ENCODE measurements at places on chromosomes 7 and 10.

DNA sequence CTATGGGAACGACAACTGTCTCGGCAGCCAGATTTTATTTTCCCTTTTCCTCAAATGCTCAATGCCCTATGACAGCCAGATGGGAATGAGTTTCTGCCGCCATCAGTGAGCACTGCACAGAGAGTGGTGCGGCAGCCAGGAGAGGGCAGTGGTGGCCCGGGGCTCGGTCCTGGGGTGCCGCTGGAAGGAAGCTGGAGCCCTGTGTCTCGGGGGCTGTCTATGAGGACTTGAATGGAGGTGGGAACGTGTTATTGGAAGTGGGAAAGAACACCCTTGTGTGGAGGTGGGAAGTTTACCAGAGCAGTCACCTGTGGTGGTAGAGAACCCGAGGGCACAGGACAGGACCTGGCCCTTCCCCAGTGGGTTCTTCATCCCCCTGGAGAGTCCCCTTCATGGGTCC lies 35.8 kb downstream of the JAKMIP3 start:
- no peak for DNase-seq

DNA sequence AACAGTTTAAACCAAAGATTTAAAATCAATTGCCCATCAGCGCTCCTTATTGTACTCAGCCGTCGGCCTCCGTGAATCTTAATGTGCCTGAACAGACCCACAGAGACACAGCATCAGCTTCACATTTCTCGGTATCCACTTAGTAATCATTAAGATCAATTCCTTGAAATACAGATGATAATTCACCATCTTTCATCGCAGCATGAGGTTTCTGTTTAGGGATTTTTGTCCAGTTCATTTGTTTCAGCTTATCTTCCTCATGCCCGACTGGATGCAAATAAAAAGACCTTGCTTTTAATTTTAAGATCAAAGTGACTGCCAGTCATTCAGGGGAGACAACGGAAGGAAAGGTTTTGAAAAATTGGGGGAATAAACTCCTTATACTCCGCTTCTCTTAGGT lies 207.8 kb downstream of the WDR37 start:
- DNase-seq, result no peak

GRCh38 chr10:110009736-110010475 lies 2.1 kb downstream of the ADD3 start:
- no peak for DNase-seq

DNA sequence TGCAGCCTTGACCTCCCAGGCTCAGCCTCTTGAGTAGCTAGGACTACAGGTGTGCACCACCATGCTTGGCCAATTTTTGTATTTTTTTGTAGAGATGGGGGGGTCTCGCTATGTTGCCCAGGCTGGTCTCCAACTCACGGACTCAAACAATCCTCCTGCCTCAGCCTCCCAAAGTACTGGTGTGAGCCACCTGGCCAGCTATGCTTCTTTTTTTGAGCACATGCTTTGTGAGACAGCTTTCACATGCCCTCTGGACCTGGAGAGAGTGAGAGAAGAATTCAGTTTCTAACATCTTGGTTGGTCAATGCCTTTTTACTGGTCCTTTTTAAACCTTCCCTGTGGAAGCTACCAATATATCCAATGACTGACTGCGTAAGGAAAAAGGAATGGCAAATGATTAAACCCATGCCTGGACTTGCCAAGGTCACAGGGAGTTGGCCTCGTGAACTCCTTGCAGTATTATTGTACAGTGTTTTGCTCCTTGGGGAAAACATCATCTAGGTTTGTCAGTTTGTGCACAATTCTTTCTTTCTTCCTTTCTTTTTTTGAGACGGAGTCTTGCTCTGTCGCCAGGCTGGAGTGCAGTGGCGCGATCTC lies 6.2 kb upstream of the FOXK1 start:
- DNase-seq, result no peak

DNA sequence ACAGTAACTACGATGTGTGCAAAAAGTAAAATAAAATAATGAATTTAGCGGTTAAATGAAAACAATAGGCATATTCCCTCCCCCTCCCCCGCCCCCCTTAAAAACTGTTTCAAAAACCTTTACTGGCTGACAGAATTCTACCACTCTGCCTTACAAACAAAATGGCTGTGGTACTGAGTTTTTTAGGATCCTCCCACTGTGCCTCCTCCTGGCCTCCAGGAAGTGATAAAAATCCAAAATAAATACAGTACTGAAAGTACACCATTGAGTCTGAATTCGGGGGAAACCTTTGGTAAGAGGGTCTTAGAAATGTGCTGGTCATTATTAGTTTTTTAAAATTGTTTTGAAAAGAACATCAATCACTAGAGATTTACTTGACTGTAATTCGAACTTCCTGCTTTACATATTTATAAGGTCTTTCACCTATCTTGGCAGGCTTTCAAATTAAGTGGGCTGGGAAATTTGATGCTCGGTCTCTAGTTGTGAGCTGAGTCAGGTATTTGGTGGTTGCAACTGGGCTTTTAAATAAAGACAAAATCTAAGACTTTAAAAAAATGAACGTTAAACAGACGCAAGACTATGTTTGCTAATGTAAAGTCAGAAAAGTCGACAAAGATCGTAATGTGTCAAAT lies 32.5 kb upstream of the EPC1 start:
- no peak for DNase-seq

GRCh38 chr7:90312745-90313144 lies 8.4 kb downstream of the FAM237B start:
- DNase-seq, result no peak

DNA sequence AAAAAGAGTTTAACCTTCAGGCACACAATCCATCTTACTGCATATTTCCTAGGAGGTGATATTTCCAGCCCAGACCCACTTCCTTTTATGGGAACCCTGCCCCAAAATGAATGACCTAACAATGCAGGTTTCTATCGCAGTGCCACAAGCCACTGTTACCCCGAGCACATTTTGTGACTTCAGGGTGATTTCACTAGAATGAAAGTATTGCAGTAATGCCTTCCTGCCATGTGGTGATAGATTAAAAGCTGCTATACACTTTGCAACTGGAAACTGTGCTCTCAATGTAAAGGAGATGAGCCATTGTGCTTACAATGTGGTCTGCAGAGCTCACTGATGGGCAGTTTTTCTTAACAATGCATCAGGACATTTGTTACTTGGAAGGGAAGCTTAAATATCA lies 90.5 kb upstream of the RSU1 start:
- no peak for DNase-seq

DNA sequence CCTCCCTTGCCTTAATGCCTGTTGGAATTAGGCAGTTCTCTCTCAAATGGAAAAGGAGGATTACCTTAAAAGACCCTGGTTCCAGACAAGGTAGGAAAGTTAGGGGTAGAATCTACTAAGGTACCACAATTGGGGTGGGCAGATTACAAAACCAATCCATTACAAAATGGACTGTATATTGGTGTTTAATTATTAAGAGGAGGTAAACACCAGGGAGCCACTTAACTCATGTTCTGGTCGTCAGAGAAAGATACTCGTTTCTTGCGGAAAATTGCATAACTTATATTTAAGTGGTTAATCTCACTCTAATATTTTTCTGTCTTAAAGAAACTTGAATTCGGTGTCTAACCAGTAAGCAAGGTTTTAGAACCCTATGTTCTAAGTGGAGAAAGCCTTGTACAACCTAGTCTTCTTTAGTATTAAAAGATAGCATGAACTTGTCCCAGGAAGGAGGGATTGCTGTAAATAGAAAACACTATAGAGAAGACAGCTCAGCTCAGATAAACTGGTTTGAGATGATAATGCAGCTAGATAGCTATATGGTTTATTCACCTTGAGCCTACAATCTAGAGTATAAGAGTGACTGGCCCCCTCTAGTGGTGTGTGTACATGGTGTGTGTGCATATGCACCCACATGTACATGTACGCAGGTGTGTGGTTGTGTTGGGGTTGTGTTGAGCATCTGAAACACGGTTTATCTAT lies 58.0 kb upstream of the STRIP2 start:
- DNase-seq, result no peak

GRCh38 chr10:84214612-84215235 lies 10.6 kb downstream of the LRIT2 start:
- DNase-seq, result no peak

GRCh38 chr10:132579027-132579859 lies 41.7 kb downstream of the INPP5A start:
- no peak for DNase-seq

GRCh38 chr7:113301141-113301540 lies 182.8 kb upstream of the SMIM30 start:
- no peak for DNase-seq

DNA sequence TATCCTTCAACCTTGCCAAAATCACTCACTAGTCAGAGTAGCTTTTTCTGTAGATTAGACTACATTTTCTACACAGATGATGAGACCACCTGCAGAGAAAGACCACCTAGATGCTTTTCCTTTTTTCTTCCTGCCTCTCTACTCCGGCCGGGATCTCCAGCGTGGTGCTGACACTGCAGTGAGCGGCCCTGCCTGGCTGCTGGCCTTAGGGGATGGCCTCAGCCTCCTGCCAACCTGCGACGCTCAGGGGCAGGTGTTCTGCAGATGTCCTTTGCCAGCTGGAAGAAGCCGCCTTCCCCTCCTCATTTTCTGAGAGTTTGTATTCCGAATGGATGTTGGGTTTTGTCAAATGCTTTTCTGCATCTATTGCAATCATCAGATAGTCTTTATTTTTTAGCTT lies 43.5 kb upstream of the NKX6-2 start:
- DNase-seq, result no peak

DNA sequence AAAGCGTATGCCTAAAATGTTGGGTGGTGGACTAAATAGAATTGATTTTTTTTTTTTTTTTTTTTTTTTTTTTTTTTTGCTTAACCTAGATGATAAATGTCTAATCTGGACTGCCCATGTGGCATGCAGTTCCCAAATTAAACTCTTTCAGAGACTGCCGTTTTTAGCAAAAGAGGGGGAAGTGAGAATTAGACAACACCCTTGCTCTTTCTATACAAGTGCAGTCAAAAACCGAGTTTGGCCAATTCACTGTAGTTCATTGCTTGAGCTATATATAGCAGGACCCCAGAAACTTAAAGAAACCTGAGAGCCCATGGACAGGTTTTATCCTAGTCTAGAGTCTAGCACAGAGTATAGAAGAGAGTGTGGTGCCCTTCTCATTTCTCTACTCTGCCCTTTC lies 141.9 kb downstream of the GRM3 start:
- DNase-seq, result no peak

GRCh38 chr10:110918643-110919348 lies at the start of gene BBIP1:
Gene BBIP1, minus strand, starts transcription at chr10:110919180. Its CDS starts 1,023 bp downstream, at chr10:110918157.
- peak; percentile 86 for DNase-seq

DNA sequence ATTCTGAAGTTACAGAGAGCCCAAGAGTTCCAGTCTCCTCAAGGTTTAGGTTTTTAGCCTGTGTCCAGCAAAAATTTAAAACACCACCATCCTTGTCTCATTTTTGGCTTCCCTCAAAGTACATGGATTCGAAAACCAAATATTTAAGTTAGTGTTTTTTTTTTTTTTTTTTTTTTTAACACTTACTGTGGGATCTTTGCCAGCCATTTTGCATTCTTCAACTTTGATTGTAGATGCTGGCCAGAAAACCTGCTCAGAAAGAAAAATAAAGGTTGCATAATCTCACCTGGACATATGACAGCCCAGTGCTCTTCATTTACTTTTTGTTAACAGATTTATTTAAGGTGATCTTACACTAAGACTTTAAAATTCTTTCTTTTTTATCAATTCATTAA lies 91.6 kb downstream of the SEMA3C start:
- DNase-seq, result no peak

DNA sequence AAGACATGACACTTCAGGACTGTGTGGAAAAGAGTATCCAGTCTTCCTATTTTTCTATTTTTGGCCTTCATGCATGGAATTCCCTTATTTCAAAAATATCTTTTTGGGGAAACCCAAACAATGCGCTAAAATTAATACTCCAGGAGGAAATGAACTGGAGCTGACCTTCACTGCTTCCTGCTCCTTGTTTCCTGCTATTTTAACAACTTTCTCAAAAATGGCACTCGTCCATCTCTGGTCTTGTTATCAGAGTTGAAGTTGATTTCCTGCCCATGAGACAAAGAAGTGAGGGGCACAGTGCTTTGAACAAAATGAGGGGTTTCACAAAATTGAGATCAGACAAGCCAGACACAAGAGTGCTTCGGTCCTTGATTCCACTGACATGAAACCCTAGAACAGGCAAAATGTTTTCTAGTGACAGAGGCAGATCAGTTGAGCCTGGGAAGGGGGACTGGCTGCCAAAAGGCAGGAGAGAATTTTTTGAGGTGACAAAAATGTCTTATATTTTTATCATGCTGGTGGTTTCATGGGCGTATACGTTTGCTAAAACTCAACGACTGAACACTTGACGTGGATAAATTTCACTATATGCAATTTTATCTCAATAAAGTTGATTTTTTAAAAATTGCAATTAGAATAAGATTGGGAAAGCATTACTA lies 193.2 kb downstream of the CREB5 start:
- no peak for DNase-seq

- DNase-seq, result peak; percentile 51
Measured at GRCh38 chr10:110629680-110630191, 14.4 kb upstream of the RBM20 start.

DNA sequence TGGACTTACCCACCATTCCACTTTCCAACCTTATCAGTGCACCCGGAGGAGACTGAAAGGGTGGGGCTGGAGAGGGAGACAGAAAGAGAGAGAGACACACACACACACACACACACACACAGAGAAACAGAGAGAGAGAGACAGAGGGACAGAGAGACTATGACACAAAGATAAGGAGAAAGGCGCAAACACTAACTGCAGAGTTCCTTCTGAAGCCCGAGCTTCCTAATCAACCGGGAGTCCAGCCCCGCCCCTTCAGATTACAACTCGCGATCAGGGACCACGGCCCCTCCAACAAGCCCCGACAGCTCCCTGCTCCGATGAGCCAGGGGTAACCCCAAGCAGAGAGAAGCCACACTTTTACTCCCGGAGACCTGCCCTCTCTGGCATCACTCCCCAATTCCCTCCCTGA lies 499 bp downstream of the GAL3ST4 start:
- no peak for DNase-seq

DNA sequence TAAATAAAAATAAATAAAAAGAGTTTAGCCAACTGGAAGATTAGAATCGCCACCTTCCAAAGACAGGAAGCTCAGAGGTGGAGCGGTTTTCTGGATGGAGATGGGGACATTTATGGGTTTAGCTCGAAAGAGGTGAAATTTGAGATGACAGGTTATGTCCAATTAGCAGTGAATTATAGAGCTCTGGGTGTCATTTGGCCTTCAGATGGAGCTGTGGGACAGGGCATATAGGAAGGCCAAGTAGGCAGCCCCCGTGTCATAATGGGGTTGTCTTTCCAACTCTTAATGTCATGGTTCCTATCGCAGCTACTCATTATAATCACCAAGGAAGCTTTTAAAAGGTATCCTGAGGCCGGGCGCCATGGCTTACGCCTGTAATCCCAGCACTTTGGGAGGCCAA lies 21.0 kb upstream of the EEPD1 start:
- DNase-seq, result no peak
